ENCODE measurements at places on chromosomes 11 and 22.
A peak's percentile ranks its signal among the peaks of the same experiment; 100 is the strongest.

GRCh38 chr22:41092023-41092817 lies at the start of gene EP300:
Gene EP300, plus strand, starts transcription at chr22:41092592. Its CDS starts 413 bp downstream, at chr22:41093005.
- peak; percentile 92 for DNase-seq

DNA sequence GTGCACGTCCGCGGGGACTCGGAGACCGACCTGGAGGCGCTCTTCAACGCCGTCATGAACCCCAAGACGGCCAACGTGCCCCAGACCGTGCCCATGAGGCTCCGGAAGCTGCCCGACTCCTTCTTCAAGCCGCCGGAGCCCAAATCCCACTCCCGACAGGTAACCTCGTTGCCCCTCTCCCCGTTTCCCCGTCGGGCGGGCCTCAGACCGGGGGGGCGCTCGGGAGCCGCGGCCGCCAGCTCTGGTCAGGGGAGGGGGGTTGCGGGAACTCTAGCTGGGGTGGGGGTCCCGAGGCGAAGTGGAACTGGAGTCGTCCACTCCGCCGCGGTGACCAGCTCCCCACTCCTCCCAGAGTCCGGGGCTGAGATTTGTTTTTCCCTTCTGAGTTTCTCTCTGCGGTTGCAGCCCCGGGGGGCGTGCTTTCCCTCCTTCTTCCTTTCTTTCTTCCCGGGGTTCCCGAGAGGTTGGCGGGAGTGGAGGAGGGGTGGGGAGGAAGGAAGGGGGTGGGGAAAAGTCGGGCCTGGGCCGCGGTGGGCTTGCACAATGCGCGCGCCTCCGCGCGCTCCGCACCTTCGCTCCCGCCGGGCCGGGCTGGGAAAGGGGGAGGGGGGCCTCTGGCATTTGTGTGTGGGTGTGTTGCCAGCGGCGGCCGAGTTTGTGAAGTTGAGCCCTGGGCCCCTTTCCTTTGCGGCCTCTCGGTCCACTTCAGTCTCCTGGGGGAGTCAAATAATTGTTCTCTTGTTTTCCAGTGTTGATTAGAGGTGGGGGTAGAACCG lies 952 bp downstream of the YAP1 start:
- DNase-seq, result peak; percentile 1

DNA sequence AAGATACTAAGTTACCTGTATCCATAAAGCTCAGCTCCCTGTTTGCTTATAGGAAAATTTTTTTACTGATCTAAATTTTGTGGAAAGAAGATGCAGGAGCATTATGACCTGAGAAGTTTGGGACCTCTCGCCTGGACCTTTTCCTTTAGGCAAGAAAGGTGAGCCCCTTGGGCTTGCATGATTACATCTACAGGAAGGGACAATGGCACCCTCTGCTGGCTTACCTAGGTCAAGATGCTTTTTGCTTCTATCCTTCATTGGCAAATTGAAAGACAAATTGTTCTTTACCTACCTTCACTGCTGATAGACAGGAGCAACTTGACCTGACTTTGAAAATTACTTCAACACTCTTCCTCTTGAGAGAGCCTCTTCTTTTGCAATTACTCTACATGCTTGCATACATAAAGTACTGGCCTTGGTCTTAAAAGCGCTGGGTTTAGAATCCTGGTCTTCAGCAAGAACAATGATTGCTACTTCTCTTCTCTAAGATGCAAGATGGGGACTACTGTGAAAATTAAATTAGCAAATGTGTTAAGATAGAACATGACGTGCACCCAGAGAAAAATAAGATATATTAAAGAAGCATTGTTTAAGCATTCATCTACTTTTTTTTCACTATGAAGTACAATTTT lies 147.2 kb downstream of the TRPC6 start:
- no peak for DNase-seq

- DNase-seq, result no peak
Observed at GRCh38 chr22:43564859-43565258, 153.0 kb downstream of the MPPED1 start.

DNA sequence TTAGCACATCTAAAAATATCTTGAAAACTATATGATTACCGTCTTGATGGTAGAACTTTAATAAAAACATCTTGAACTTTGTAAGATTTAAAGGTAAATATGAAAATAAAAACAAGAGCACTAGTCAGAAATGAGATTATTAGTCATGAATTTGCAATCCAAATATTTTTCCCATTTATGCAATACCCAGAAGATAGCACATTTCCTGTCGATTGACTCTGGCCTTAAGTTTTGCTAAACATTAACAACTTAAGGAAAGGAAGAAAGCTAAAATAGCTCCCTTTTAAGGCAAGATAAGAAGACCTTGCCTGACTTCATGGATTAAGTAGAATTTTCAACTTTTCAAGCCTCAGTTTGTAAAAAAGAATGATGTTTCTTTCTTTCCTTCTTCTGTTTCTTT lies 1374.7 kb upstream of the RAG2 start:
- no peak for DNase-seq
